ENCODE measurements at places on chromosomes 4 and X.

GRCh38 chr4:30380404-30380998 lies 339.7 kb upstream of the PCDH7 start:
- DNase-seq: no peak

- DNase-seq: no peak
Measured at GRCh38 chr4:16598597-16599206, 299.7 kb downstream of the LDB2 start.

DNA sequence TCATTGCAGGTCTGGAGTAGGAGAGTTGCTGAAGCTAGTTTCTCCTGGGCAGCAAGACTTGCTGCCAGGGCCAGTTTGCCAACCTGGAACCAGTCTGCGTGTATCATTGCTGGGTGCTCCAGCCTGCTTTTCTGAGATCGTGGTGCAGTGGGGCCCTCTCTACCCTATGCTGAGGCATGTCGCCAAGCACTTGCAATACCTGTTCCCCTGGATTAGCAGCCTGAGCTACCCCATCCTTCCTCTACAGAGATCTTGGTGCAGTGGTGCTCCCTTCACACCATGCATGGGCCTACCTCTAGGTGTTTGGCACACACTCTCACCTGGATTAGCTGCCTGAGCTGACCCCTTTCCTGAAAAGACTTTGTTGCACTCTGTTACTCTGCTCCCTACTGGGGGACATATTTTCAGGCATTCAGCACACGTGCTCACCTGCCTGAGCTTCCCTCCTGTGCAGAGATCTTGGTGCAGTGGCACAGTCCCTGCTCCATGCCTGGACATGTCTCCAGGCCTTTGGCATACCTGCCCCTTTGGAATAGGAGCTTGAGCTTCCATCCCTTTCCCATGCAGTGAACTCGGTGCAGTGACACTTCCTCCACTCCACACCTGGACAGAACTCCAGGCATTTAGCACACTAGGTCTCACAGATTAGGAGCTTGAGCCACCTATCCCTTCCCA lies 133.7 kb upstream of the CXCL13 start:
- DNase-seq: no peak

DNA sequence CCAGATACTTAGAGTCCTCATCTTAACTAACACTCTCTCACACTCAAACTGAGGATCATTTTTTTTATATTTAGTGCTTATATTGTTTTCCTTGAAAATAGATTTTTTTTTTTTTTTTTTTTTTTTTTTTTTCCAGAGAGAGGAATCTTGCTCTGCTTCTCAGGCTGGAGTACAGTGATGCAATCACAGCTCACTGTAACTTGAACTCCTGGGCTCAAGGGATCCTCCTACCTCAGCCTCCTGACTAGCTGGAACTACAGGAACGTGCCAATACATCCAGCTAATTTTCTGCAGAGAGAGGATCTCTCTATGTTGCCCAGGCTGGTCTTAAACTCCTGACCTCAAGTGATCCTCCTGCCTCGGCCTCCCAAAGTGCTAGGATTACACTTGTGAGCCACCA lies 650.3 kb upstream of the ATOH1 start:
- DNase-seq: no peak

- DNase-seq: no peak
Measured at GRCh38 chrX:49041744-49042580, 1.2 kb downstream of the TFE3 start.

DNA sequence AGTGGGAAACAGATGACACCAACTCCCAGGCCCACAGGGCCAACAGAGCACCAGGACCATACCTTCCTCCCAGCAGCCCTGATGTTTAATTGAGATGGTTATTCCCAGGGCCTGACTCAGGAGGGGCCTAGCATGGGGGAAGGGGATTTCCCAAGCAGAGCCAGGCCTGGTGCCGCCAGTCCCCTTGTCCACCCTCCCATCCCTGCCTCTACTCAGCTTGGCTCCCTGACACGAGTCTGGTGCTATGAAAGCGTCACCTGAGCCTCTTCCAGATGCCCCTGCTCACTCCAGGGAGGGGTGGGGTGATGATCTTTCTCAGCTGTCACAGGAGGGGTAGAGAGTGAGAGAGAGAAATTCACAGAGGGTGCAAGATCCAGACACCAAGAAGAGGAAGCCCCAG lies 72.7 kb downstream of the EFNB1 start:
- no peak for DNase-seq

DNA sequence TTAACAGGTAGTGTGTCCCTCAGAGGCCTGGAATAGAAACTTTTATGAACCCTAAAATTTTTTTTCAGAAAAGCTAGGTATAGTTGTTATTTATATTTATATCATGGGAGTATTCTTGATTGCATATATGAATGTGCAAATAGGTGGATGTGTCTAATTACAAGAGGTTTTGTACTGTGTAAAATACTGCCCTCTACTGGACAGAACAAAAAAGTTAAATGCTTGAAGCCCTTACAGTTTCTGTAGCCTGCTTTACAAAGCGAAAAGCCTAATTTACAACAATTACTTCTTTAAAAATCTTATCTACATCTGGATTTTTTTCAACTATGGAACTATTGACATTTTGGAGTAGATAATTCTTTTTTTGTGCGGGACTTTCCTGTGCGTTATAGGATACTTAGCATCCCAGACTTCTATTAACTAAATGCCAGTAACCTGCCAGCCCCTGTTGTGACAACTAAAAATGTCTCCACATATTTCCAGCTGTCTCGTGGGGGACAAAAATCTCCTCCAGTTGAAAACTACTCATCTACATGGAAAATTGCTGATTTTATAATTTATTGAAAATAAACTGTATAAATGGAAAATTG lies 35.1 kb downstream of the ENPEP start:
- DNase-seq: no peak

DNA sequence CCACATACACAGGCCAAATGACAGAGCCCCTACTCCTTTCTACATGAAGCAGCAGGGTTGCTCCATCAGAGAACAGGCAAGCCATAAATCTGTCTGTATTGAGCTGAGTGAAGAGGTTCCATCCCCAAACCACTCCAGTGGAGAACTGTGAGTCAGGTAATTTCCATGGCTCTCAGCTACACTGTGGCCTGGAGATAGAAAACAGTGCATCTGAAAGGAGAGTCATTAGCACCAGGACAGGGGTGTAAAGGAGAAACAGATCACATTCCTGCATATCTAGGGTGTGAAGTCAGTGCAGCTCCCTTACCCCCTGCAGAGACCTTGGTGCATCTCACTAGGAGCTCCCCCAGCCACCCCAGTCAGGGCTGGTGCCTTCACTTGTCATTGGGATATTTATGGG lies 314.7 kb downstream of the CHIC1 start:
- no peak for DNase-seq

DNA sequence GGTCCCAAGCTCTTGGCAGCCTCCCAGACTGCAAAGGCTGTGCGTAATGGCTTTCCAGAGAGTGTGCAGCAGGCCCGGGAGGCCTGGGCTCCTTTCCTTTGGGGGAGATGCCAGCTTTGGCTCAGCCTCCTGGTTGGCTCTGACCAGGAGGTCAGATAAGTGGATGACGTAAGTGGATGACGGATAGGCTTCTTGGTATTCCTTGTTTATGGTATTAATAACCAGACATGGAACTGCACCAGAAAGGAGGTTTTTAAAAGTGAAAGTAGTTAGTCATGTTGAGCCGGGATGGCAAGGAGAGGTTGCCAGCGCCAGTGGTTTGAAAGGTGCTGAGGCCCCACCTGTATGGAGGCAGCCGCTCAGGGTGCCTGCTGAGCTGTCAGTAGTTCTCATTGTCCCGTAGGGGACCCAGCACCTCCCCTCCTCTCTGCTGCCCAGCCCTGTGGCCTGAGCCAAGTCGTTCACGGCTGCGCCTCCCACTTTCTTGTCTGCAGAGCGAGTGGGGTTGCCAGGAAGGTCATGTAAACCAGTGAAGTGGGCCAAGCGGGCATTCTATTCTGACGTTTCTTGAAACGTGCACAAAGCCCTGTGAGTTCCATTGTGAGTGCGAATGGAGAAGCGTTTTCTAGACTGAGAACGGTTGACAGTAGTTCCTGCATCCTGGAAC lies 28.7 kb upstream of the STOX2 start:
- DNase-seq: no peak

DNA sequence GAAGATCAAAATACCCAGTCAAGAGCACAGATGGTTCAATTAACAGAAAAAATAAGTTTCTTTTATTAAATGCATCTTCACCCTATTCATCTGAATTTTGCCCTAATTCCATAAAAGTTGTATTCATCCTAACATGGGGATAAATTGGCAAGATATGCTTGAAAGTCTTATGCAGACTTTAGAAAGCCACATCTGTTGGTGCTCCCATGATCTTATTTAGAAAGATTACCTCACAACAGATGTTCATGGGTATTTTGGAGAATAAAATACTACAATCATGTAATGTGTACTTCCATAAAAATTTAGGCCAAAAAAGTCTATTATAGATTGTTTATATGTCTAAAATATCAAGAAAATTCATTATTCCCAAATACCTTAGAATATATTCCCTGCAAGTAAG lies 510.3 kb downstream of the TECRL start:
- DNase-seq: no peak
